ENCODE measurements at places on chromosomes 11 and 22.

DNA sequence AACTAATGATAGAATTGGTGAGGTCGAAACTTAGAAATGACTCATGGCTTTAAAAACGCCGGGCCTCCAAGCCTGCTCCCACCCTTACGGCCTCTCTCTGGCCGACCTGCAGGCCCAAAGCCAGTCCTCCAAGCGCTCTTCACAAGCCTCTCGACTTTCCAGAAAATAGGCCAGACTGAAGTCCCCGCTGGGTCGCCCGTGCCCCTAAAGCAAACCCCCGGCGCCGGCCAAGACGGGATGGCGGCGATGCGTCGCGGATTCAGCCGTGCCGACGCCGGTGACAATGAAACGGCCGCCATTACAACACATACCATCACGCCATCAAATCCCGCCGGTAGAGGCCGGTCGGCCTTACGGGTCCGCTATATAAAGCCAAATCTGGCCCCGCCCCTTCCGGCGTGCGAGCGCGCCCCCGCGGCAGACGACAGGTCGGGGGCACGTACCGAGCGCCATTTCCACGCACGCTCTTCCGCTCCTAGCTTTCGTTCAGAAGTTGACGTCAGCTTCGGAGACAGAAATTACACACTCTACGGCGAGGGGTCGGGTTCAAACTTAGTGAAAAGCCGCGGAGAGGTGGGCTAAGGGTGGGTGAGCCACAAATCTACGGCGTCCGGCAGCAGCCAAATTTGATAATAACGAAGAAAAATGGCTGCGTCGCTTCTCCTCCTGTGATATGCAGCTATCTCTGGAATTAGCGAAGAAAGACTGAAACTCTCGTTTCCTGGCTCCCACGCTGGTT lies at the start of gene RPL3:
RPL3 (minus strand) TSS at position 340 of the 739 bp plus-strand sequence; CDS start at position 314, 26 bp downstream.
- DNase-seq: peak; percentile 98

DNA sequence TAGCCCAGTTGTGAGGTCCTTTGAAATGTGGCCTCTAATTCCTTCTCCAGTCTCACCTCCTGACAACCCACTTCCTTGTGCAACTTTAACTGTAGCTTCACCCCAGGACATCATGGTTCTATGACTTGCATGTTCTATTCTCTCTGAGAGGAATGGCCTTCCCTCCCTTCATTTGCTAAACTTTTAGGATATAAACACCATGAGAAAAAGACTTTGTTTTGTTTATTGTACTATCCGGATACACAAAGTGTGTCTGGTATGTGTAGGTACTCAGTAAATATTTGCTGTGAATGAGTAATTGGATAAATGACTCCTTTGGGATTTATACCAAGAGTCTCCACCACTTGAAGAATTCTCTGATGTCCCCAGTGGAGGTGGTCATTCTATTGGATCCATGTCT lies 547.6 kb downstream of the INSC start:
- no peak for DNase-seq

DNA sequence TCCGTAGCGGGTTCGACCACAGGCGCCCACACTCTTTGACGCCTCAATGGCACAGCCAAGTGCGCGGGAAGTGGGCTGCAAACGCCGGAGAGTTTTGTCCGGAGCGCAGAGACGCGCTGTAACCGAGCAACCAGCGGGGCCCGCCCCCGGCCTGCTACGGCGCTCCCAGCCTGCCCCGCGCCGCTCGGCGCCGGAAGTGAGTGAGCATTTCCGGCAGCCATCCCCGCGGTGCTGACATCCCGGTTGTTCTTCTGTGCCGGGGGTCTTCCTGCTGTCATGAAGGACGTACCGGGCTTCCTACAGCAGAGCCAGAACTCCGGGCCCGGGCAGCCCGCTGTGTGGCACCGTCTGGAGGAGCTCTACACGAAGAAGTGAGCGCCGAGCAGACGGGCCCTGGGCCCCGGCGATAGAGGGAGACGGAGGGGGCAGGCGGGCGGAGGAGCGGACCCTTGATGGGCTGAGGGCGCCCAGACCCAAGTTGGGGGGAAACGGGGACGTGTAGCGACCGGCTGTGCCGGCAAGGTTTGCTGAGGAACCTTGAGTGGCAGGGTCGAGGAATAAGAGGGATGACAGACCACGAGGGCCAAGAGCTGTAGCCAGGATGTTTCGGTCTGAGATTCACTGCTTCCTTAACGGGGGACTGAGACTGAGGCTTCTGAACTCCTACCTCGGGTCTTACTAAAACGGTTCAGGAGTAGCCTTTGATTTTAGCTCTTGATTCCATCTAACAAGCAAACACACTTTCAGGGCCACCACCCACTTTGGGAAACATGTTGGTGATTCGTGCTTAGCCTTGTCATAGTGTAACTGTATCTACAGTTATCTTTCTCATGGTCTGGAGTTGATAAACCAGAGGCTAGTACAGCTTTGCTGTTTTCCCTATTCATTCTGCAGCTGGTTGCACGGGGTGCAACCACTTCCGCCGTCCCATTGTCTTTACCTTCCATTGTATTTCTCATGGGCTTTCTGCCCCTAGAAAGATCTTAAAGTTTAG lies at the start of gene PSMD13:
PSMD13 (plus strand) TSS at position 203 of the 994 bp plus-strand sequence; CDS start at position 277, 74 bp downstream.
- DNase-seq: peak; percentile 52

DNA sequence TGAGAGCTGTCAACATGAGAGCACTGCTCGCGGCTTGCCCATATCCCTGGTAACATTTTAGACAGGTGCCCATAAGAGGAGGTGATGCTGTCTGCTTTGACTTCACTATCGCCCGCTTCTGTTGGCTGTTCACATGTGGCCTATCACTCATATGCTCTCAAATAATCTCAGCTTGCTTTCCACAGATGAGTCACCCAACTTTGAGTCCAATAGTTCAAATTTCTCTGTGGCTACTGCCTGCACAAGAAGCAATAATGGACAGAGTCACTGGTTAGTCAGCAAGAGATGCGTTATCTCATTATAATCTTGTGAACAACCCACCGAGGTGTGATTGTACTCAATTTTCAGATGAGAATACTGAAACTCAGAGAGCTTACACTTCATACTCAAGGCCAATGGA lies 1714.1 kb downstream of the LRRC4C start:
- no peak for DNase-seq

DNA sequence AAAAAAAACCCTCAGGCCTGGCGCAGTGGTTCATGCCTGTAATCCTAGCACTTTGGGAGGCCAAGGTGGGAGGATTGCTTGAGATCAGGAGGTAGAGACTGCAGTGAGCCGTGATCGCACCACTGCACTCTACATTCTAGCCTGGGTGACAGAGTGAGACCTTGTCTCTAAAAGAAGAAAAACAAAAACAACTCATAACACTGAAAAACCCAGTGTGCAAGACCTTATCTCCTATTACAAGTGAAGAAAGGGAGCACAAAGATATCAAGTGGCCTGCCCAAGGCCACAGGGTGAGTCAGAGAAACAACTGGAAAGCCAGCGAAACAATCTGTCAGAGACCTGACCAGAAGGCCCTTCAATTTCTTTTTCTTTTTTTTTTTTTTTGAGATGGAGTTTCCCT lies 2.5 kb downstream of the TXN2 start:
- DNase-seq: no peak

DNA sequence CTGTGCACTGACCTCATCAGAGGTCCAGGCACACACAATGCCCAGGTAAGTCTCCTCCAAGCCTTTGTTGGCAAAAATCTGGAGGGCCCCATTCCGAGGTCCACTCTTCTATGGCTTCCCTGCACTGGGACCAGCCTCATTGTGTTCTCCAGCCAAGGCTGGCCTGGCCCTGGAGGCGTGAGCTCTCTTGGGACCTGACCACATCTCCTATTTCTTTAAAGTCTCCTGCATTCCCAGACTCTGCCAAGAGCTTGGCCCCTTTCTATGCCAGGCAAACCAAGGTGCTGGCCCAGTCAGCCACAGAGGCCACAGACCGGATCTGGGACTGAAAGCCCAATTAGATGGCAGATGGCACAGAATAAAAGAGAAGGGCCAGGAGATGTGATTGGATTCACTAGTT lies 55.1 kb downstream of the C11orf58 start:
- no peak for DNase-seq

DNA sequence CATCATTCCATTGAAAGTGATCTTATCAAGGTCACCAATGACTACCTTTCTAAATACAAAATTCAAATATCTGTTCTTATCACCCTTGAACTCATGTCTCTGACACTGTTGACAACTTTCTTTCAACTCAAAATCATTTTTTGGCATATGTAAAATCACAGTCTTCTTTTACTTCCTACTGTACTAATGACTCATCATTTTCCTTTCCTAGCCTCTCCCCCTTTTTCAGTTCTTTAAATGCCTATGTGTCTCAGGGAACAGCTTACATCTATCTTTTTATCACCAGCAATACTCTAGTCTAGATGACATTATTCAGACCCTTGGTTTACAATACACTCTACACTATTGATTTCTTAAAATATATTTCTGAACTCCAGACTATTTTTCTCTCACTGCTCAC lies 2220.7 kb upstream of the RAG2 start:
- DNase-seq: no peak

GRCh38 chr22:17172029-17172833 lies 13.2 kb upstream of the HDHD5 start:
- no peak for DNase-seq

DNA sequence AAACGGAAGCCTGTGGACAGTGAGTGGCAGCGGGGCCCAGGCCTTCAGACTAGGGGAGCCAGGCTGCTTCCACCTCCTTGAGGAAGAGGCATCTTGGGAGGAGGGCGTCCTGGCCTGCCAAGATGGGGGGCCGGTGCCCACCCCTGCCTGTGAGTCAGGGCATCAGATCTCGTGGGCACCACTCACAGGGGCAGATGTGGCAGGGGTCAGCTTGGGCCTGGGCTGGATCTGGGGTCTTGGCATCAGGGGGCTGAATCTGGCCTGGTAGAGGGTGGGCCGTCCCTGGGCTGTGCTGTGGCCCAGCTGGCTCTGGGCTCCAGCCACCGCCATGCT lies 24.1 kb upstream of the TH start:
- no peak for DNase-seq

- DNase-seq: no peak
Measured at GRCh38 chr11:116512841-116513240, 259.9 kb downstream of the BUD13 start.

- no peak for DNase-seq
Measured at GRCh38 chr22:42380769-42381551, 51.2 kb downstream of the NFAM1 start.

DNA sequence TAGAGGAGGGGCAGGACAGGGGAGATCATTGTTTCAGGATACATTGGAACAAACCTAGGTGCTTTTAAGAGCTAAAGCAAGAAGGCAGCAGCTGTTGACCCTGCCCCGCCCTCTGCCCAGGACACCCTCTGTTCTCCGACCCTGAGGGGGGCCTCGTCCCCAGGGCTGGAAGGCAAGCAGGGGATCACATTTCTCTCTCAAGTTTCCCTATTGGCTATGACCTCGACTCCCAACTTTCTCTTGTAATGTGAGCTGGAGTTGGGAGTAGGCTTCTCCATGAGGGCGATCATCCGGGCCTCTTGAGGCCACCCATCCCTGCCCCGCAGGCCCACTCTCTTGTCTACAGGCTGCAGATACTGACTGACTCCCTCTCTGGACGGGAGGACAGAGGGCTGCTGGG lies 37.7 kb downstream of the DSCAML1 start:
- DNase-seq: no peak

DNA sequence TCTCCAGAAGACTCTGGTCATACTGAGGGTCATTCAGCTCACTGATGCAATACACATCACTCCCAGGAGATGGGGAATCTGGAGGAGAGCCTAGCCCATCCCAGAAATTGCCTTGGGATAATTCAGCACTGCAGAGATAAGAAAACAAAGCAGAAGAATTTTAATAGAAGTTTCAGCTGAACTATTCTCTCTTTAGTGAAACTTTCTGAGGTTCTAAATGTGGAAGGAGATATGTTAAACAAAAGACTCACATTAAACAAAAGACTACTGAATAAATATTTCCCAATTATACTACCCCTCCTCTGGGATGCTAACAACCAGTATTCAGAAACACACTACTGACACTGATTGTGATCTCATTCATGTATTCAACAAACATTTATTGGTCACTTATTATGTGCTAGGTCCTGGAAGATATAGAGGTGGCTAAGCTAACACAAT lies 47.8 kb downstream of the C2CD3 start:
- DNase-seq: no peak

GRCh38 chr22:44127356-44127755 lies 53.4 kb upstream of the PARVG start:
- no peak for DNase-seq

DNA sequence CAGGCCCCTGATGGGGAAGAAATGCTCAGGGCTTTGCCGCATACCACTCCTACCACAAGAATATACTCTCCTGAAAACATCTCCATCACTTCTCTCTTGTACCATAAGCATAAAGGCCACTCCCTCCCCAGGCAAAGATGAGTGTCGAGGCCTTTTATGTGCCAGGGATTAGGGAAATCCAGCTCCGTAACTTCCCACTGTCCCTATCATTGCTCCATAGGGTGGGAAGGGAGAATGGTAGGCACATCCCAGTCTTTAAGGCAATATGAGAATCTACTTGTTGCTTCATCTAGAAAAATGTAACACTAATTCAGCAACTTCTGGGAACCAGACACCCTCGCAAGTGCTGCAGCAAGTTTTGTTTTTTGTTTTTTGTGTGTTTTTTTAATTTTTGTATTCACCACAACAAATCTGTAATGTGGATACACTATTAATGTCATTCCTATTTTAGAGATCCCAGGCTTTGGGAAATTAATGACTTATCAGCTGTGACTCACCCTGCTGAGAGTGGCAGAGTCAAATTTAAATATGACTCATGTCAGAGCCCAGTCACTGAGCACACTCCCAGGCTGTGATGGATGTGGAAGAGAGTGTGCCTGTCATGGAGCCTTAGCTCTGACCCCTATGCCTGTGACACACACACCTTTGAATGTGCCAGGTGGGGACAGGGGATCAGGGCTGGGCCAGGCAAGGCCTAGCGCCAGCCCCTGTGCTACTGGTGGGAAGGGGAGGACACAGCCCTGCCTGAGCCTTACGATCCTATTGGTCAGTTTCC lies 23.4 kb downstream of the PANX1 start:
- DNase-seq: no peak

DNA sequence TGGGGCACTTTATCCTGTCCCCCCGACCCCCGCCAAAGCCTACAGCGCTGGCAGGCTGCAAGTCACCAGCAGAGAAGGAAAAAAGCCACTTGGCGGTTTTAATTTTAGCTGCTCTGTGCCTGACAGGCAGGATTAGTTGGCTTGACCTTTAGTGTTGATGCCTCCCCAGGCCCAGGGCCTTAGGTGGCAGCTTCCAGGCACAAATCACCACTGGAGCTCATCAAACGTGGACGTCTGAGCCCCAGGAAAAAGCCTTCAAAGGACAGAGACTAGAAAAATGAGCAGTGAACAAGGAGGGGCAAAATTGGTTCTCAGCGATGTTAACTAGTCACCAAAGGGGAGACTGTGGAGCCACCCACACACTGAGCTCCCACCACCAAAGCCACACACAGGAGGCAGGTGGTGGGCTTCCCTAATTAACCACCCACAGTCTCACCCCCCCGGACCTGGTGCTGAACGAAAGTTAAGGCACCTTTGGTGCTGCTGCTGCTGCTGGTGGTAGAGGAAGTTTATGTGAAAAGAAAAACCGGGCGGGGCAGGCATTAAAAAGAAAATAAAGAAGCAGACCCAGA lies 4.4 kb upstream of the PYGM start:
- DNase-seq: no peak

Measured in GM12864 (cell line).